Stimulated activated naive B cell treated with anti-CD40 and anti-IgM and Interleukin-4, amounts not matched to agents 10 μg/mL and 1 μg/mL and 100 μg/mL, for 72 hours (primary cell): ENCODE measurements at places on chromosomes 6 and 20.

DNA sequence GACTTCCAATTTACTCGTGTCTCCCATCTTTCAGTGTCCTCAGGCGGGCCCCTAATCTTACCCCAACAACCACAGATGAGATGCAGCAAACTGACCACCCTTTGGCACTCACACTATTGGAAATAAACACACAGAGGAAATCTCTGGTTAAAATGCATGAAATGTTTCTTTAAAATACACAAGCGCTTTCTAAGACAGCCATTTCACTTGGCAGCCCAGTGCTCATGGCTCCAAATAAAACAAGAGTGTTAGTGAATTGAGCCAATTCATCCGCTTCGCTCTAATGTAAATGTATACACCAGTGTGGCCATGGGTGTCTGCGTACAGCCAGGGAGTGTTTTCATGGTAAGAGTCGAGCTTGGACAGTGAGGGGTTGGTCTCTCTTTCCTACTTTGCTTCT lies 282.9 kb downstream of the CLIC5 start:
- no peak overlapping the region for H3K4me3 ChIP-seq
- no peak overlapping the region for H3K27ac ChIP-seq
- H3K27me3 ChIP-seq, result peaks cover 11% of the 10 kb centered on the region
- H3K36me3 ChIP-seq, result no peaks in the 10 kb centered on the region
- no peak for DNase-seq

DNA sequence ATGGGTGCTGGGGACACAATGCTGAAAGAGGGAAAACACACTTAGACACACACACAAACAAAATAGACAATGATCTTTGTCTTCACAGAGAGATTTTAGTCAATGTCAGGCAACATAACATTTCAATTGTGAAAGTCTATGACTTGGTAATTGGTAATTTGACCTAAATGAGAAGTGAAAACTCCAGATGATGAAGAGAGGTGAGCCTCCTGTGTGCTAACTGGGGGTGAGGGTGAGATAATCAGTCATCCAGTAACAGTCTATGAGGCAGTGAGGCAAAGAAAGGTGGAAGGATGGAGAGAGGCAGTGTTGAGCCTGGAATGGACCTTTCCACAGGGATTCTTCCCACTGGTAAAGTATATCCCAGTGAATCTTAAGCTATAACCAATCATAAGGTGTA lies 744.2 kb downstream of the MAFB start:
- no peaks in the 10 kb centered on the region for H3K4me1 ChIP-seq
- H3K27me3 ChIP-seq, result no peaks in the 10 kb centered on the region
- DNase-seq, result no peak
- H3K27ac ChIP-seq, result no peak overlapping the region
- H3K4me3 ChIP-seq, result no peak overlapping the region

- no peak for DNase-seq
- no peak overlapping the region for H3K27ac ChIP-seq
- H3K36me3 ChIP-seq, result no peaks in the 10 kb centered on the region
- no peak overlapping the region for H3K4me3 ChIP-seq
- no peaks in the 10 kb centered on the region for H3K4me1 ChIP-seq
These were observed 29.9 kb upstream of the PREP start for GRCh38 chr6:105432797-105433196.

GRCh38 chr6:14634072-14634471 lies 516.5 kb downstream of the CD83 start:
- no peaks in the 10 kb centered on the region for H3K36me3 ChIP-seq
- DNase-seq, result no peak
- H3K4me1 ChIP-seq, result peaks cover 75% of the 10 kb centered on the region
- H3K27ac ChIP-seq, result peak overlapping the region; percentile 84
- H3K27me3 ChIP-seq, result no peaks in the 10 kb centered on the region

DNA sequence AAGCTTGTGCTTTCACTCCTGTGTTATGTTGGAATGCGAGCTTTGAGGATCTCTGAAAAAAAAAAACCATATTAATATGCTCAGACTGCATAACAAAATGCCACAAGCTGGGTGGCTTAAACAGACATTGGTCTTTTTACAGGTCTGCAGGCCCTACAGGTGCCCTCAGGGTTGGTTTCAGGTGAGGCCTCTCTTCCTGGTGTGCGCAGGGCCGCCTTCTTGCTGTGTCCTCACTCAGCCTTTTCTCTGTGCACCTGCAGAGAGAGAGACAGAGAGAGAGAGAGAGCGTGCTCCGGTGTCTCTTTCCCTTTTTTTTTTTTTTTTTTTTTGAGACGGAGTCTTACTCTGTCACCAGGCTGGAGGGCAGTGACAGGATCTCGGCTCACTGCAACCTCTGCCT lies 114.1 kb upstream of the SNX9 start:
- H3K27ac ChIP-seq, result no peak overlapping the region
- DNase-seq, result no peak
- H3K27me3 ChIP-seq, result peaks cover 3% of the 10 kb centered on the region
- peaks cover 4% of the 10 kb centered on the region for H3K36me3 ChIP-seq

- no peak overlapping the region for H3K27ac ChIP-seq
- no peak for DNase-seq
- H3K36me3 ChIP-seq, result peaks cover 4% of the 10 kb centered on the region
- peaks cover 82% of the 10 kb centered on the region for H3K4me1 ChIP-seq
- no peaks in the 10 kb centered on the region for H3K27me3 ChIP-seq
These were observed 163.3 kb downstream of the SCML4 start for GRCh38 chr6:107660839-107661238.

DNA sequence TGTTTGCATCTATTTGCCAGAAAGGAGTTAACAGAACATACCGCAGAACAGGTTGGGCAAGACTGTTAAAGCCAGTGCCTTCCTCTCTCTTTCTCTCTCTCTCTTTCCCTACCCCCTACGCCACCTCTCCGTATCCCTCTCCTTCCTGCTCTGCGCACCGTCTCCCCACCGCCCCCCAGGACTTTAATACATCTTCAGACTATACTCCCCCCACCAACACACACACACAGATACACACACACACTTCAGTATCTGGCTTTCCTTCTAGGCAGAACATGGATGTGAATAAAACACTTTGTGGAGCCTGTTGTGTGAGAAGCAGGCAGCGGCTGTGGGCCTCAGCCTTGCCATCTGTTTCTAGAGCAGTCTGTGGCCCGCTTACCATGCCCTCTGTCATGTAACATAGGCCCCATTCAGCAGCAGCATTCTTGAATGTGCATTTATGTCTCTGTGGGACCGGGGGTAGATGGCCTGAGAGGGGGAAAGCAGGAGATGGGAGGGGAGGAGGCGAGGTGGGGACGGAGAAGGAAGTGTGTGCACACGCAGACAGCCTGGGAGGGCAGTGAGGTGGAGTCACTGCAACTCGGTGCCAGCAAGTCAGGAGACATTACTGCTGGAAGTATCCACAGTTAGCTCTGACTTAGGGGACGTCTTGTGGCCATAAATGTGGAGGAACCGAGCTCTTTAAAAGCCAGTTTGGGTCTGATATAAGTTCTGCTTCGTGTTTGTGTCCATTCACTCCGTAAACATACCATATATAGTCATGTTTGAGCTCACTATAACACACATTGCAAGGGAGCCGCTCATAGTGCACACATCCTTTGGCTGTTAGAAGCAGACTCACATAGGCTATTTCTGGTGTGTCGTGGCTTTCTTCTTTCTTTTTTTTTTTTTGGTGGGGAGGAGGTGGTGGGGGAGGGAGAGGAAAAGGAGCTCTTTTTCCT lies 38.4 kb downstream of the RREB1 start:
- peaks cover 16% of the 10 kb centered on the region for H3K36me3 ChIP-seq
- peaks cover 88% of the 10 kb centered on the region for H3K4me1 ChIP-seq
- H3K4me3 ChIP-seq, result peak overlapping the region; percentile 48
- no peaks in the 10 kb centered on the region for H3K27me3 ChIP-seq
- peak overlapping the region; percentile 88 for H3K27ac ChIP-seq

- peaks cover 14% of the 10 kb centered on the region for H3K4me1 ChIP-seq
- peaks cover 5% of the 10 kb centered on the region for H3K27me3 ChIP-seq
- no peak for DNase-seq
- H3K27ac ChIP-seq, result no peak overlapping the region
These were observed 111.5 kb upstream of the KCNG1 start for GRCh38 chr20:51134405-51134804.

DNA sequence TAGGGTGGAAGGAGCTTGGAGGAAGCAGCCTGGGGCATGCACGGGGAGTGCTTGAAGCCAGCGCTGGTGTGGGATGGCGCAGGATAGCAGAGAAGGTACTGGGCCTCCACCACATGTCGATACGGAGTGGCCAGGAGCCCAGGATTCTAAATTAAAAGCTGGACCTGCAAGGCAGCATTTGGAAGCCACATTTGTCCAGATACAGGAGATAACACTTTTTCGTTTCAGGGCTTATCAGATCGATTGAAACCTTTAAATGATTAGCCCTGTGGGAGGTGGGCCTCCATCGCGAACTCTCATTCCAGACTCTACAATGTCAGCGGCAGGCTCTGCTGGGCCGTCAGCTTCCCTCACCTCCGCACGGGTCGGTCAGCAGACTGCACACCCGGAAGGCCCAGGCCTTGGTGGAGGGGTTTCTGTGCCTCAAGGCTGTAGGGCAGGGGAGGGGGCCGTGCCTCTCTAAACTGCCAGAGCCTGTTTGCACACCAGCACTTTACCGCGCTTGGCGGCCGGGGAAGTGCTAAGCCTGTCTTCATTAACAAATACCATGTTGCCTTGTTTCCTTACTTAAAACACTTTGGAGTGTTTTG lies 17.9 kb downstream of the EDN3 start:
- no peak overlapping the region for H3K27ac ChIP-seq
- DNase-seq, result no peak
- H3K4me3 ChIP-seq, result no peak overlapping the region
- no peaks in the 10 kb centered on the region for H3K36me3 ChIP-seq
- no peaks in the 10 kb centered on the region for H3K4me1 ChIP-seq

- DNase-seq, result no peak
- no peak overlapping the region for H3K4me3 ChIP-seq
- peaks cover 56% of the 10 kb centered on the region for H3K27me3 ChIP-seq
- H3K27ac ChIP-seq, result no peak overlapping the region
- H3K36me3 ChIP-seq, result no peaks in the 10 kb centered on the region
These were observed 37.9 kb downstream of the KCNB1 start for GRCh38 chr20:49444553-49444990.

GRCh38 chr6:6665555-6666243 lies 77.2 kb downstream of the LY86 start:
- no peak overlapping the region for H3K4me3 ChIP-seq
- H3K27me3 ChIP-seq, result no peaks in the 10 kb centered on the region
- H3K36me3 ChIP-seq, result peaks cover 5% of the 10 kb centered on the region
- DNase-seq, result no peak
- no peak overlapping the region for H3K27ac ChIP-seq
- no peaks in the 10 kb centered on the region for H3K4me1 ChIP-seq

DNA sequence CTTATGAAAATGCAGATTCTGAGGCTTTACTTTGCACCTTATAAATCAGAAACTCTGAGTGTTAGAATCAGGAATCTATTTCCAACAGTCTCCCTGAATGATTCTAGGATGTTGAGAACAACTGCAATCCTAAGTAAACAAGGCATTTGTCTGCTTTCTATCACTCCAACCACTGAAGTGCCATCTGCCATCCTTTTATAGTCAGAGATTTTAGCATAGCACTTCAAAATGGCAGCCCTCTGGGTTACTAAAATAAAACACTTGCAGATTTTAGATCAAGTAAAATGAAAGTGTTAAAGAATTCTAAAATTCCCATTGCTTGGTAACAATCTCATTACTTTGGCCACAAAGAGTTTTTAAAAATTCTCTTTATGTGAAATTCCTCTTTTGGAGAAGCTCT lies 258.9 kb downstream of the CD109 start:
- H3K4me1 ChIP-seq, result no peaks in the 10 kb centered on the region
- no peak overlapping the region for H3K4me3 ChIP-seq
- H3K27me3 ChIP-seq, result no peaks in the 10 kb centered on the region
- no peaks in the 10 kb centered on the region for H3K36me3 ChIP-seq

DNA sequence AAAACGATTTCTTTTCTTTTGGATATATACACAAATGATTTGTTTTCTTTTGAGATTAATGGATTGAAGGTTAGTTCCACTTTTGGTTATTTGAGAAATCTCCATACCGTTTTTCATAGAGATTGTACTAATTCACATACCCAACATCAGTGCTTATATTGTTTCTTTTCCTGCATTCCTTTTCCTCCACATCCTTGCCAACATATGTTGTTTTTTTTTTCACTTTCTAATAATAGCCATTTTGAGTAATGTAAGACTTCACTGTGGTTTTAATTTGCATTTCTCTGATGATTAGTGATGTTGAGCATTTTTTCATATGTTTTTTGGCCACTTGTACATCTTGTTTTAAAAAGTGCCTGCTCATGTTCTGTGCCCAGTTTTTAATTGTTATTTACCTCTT lies 846.4 kb upstream of the EYS start:
- no peaks in the 10 kb centered on the region for H3K4me1 ChIP-seq
- H3K27me3 ChIP-seq, result no peaks in the 10 kb centered on the region
- no peaks in the 10 kb centered on the region for H3K36me3 ChIP-seq
- DNase-seq, result no peak

DNA sequence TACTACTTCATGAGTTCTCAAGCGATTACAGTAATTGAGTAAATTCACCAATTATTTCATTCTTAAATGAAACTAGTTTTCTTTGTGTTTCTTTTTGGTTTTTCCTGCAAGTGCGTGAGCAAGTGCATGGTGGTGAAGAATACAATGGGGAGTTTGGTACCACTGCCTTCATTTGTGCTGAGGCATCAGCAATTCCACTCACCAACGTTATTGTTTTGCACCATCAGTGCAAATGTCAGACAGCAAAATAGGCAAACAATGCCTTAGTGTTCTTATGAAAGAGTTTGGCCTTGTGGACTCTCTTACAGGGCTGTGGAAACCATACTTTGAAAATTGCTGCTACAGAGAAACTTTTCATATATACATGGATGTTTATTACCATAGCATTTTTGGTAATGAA lies 8.2 kb downstream of the CDH26 start:
- no peaks in the 10 kb centered on the region for H3K27me3 ChIP-seq
- H3K4me3 ChIP-seq, result no peak overlapping the region
- no peak for DNase-seq
- no peaks in the 10 kb centered on the region for H3K4me1 ChIP-seq
- no peak overlapping the region for H3K27ac ChIP-seq

GRCh38 chr6:75963569-75963968 lies 108.9 kb downstream of the IMPG1 start:
- no peaks in the 10 kb centered on the region for H3K4me1 ChIP-seq
- no peaks in the 10 kb centered on the region for H3K36me3 ChIP-seq
- no peak overlapping the region for H3K27ac ChIP-seq
- no peak for DNase-seq
